ENCODE measurements at places on chromosomes 6 and 20. TPM values are rescaled to one million over a fixed set of nuclear protein-coding genes. Genes with fewer than 3 reads are reported as not detected.

DNA sequence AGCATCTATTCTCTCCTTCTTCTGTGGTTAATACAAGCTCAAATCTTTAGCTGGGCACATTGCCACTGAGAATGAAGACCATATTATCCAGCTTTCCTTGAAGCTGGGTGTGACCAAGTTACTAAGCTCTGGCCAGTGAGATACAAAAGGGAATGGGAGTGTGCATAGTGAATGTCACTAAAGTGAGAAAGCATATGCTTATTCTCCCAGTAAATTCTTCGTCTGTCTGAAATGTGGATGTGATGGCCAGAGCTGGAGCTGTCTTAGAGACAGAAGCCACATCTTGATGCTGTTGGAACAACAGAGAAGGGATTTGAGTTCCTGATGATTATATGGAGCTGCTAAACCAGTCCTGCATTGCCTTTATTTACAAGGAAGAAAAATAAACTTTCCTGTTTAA is 60.1 kb downstream of the SESN1 start:
- no peak for DNase-seq
- H3K4me1 ChIP-seq: peaks cover 15% of the 10 kb centered on the region
- H3K4me3 ChIP-seq: no peak overlapping the region
- no peaks in the 10 kb centered on the region for H3K36me3 ChIP-seq
- no peak overlapping the region for H3K27ac ChIP-seq

GRCh38 chr20:51469046-51469445 is 73.5 kb downstream of the NFATC2 start:
- no peak for DNase-seq
- no peaks in the 10 kb centered on the region for H3K27me3 ChIP-seq
- H3K4me3 ChIP-seq: no peak overlapping the region
- H3K4me1 ChIP-seq: peaks cover 23% of the 10 kb centered on the region
- no peak overlapping the region for H3K27ac ChIP-seq

DNA sequence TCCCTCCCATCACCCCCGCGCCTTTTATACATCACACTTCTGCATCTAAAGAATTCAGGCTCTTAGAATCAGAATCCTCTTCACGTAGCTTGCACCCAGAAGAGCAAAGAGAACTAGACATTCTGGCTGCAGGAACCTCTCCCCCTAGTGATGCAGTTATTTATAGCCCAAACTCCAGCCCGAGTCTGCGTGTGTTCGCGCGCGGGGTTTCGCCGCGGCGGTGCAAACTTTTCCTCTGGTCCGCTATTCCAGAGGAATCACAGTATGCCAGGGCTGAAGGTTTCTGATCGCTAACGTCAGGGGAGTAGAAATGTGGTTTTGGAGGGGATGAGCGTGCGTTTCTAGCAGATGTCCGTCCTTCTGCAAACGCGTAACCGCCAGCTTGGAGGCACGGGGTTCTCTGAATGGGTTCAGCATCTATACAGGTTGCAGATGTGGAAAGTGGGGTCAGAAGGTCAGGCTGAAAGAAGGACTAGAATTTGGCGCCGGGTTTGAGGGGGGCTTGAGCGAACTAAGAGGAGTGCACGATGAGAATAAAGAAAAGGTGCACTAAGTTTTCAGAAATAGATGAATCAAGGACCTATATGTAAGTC is 1.8 kb downstream of the EPHA7 start:
- peaks cover 22% of the 10 kb centered on the region for H3K27me3 ChIP-seq
- no peak overlapping the region for H3K27ac ChIP-seq
- H3K36me3 ChIP-seq: no peaks in the 10 kb centered on the region
- no peak overlapping the region for H3K4me3 ChIP-seq
- no peak for DNase-seq

DNA sequence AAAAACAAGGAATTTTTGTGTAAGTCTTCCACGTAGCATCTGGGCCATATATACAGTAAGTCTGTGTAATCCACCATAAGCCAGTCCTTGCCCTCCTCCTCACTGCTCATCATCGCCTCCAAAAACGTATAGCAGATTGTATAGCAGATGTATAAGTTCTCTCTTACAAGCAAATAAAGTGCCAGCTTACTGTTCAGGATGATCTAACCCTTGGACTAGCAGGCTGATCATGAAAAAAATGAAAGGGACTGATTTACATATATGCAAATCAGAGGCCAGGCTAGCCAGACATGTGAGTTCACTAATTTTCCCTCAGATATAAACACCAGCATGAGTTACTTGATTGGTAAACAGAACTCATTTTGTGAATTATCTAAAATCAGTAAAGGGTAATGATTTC is 171.5 kb downstream of the LY86 start:
- H3K36me3 ChIP-seq: no peaks in the 10 kb centered on the region
- no peak overlapping the region for H3K27ac ChIP-seq
- H3K27me3 ChIP-seq: no peaks in the 10 kb centered on the region
- no peak overlapping the region for H3K4me3 ChIP-seq
- no peak for DNase-seq
- no peaks in the 10 kb centered on the region for H3K4me1 ChIP-seq

- H3K27ac ChIP-seq: no peak overlapping the region
- no peaks in the 10 kb centered on the region for H3K36me3 ChIP-seq
- peaks cover 8% of the 10 kb centered on the region for H3K4me1 ChIP-seq
These were observed 46.0 kb downstream of the ABHD12 start for GRCh38 chr20:25344634-25345033.

DNA sequence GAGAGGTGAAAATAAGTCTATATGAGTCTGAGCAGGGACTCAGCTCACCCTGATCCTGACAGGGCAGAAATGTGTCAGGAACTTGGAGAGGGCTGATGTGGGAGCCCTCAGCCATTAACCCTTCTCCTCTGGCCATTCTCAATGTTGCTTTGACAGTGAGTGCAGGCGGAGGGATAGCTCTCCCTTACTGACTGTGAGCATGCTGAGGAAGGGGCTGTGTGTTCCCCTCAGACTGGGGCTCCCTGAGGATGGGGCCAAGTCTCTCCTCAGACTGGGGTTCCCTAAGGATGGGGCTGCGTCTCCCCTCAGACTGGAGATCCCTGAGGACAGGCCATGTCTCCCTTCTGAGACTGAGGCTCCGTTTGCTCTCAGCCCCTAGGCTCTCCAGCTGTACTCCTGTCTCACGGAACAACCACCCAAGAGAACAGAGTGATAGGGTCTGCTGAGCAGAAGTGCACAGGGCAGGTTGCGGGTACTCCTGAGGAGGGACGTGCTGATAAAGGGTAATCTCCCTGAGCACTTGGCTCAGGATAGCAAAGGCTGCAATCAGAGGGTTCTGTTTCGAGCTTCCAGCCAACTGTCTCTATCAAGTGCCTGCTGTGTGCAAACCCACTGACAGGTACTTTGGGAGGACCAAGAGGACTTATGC is 141.0 kb downstream of the MRPL14 start:
- H3K36me3 ChIP-seq: no peaks in the 10 kb centered on the region
- no peak overlapping the region for H3K27ac ChIP-seq
- peaks cover 46% of the 10 kb centered on the region for H3K27me3 ChIP-seq
- H3K4me3 ChIP-seq: no peak overlapping the region

DNA sequence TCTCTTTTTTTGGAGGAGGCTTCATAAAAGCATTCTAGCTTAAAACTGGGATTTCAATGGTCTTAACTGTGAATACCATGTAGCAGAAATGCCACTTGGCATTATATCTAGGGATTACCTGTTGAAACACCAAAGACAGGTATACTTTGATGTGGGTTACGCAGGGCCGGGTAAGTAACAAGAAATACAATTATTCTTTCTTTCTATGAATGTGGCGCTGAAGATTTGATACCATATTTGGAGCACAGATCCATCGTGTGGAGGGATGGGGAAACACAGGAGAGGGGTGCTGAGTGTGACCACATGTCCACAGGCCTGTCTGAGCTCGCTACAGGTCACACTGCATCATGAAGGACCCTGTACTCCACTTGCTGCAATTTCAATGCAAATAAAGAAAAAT is 257.8 kb downstream of the GMPR start:
- no peak overlapping the region for H3K4me3 ChIP-seq
- H3K36me3 ChIP-seq: no peaks in the 10 kb centered on the region
- DNase-seq: no peak
- H3K4me1 ChIP-seq: peaks cover 10% of the 10 kb centered on the region

GRCh38 chr6:13445744-13446115 is 41.7 kb downstream of the GFOD1 start:
- H3K36me3 ChIP-seq: no peaks in the 10 kb centered on the region
- H3K27me3 ChIP-seq: no peaks in the 10 kb centered on the region
- H3K4me1 ChIP-seq: peaks cover 18% of the 10 kb centered on the region
- H3K27ac ChIP-seq: no peak overlapping the region

- H3K36me3 ChIP-seq: no peaks in the 10 kb centered on the region
- no peak for DNase-seq
- H3K27ac ChIP-seq: no peak overlapping the region
- H3K4me3 ChIP-seq: no peak overlapping the region
These were observed 23.6 kb upstream of the SLC4A11 start for GRCh38 chr20:3262566-3262965.

DNA sequence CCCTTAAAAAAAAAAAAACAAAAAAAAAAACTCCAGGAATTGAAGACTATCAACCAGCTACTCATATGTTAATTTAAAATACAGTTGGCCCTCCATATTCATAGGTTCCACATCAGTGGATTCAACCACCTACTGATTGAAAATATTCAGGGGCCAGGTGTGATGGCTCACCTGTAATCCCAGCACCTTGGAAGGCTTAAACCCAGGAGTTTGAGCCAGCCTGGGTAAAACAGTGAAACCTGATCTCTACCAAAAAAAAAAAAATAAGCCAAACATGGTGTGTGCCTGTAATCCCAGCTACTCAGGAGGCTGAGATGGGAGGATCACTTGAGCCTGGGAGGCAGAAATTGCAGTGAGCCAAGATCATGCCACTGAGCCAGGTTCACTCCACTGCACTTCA is 72.4 kb upstream of the SMIM8 start:
- no peaks in the 10 kb centered on the region for H3K4me1 ChIP-seq
- no peak overlapping the region for H3K27ac ChIP-seq

GRCh38 chr6:99933129-99933528 is 60.9 kb downstream of the MCHR2 start:
- no peak overlapping the region for H3K4me3 ChIP-seq
- no peaks in the 10 kb centered on the region for H3K27me3 ChIP-seq
- H3K36me3 ChIP-seq: no peaks in the 10 kb centered on the region
- H3K4me1 ChIP-seq: no peaks in the 10 kb centered on the region

- H3K4me3 ChIP-seq: no peak overlapping the region
- H3K27me3 ChIP-seq: no peaks in the 10 kb centered on the region
- H3K36me3 ChIP-seq: no peaks in the 10 kb centered on the region
- H3K27ac ChIP-seq: peak overlapping the region; percentile 7
- peak; percentile 45 for DNase-seq
These were observed 53.7 kb downstream of the JARID2 start for GRCh38 chr6:15299430-15300131.

- DNase-seq: no peak
- H3K4me1 ChIP-seq: no peaks in the 10 kb centered on the region
- H3K27ac ChIP-seq: no peak overlapping the region
- H3K36me3 ChIP-seq: no peaks in the 10 kb centered on the region
- H3K27me3 ChIP-seq: no peaks in the 10 kb centered on the region
- no peak overlapping the region for H3K4me3 ChIP-seq
These were observed 78.6 kb upstream of the AKAP12 start for GRCh38 chr6:151160929-151161757.

CFAP206 gene
- total RNA-seq: not detected

ERGIC3 gene
- 166 TPM for total RNA-seq

IL17A gene
- not detected for total RNA-seq

WFDC5 gene
- total RNA-seq: not detected

MEP1A gene
- total RNA-seq: not detected

RAET1E gene
- not detected for total RNA-seq

KHDC1L gene
- not detected for total RNA-seq

CD2AP gene
- 22.4 TPM for total RNA-seq

TMC2 gene
- not detected for total RNA-seq

PNLDC1 gene
- total RNA-seq: not detected

RIPK1 gene
- 31.7 TPM for total RNA-seq

BPI gene
- not detected for total RNA-seq

CPXM1 gene
- total RNA-seq: 0.90 TPM

All from T-cell (primary cell).